ENCODE measurements at places on chromosomes 13 and 19.

DNA sequence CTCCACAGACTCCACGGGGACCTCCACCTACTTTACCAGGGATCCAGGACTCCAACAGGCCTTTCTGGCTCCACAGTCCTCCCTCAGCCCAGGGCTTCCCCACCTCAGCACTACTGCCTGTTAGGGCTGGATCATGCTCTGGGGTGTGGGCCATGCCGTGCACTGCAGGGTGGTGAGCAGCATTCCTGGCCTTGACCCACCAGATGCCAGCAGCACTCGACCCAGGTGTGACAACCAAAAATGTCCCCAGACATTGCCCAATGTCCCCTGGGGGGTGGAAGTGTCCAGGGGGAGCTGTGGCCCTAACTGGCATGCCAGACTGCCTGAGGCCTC lies 42.0 kb downstream of the EPS15L1 start:
- DNase-seq: no peak

GRCh38 chr13:106493533-106494220 lies 41.8 kb downstream of the EFNB2 start:
- no peak for DNase-seq

GRCh38 chr13:59356607-59357006 lies 807.1 kb downstream of the DIAPH3 start:
- no peak for DNase-seq

DNA sequence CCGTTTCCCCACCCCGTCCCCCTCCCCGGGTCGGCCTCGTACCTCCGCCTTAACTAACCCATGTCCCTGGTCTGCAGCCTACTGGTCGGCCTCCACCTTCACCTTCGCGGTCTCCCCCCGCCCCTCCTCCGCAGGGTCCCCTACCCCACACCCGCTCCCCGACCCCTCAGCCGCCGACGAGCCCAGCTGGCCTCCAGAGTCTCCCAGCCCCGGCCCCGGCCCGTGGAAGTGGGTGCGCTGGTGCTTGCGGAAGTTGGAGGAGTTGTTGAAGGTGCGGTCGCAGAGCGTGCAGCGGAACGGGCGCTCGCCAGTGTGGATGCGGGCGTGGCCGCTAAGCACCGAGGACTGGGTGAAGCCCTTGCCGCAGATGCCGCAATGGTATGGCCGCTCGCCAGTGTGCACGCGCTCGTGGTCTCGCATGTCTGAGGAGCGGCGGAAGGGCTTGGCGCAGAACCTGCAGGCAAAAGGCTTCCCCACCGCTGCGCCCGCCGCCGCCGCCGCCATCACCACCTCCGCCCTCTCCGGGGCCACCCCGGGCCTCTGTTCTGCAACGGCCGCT lies 2.6 kb downstream of the ZNF784 start:
- DNase-seq: no peak

- no peak for DNase-seq
These were observed 1186.1 kb downstream of the SLITRK5 start for GRCh38 chr13:88857256-88857655.

GRCh38 chr19:56110515-56111448 lies 10.3 kb downstream of the ZNF787 start:
- no peak for DNase-seq

DNA sequence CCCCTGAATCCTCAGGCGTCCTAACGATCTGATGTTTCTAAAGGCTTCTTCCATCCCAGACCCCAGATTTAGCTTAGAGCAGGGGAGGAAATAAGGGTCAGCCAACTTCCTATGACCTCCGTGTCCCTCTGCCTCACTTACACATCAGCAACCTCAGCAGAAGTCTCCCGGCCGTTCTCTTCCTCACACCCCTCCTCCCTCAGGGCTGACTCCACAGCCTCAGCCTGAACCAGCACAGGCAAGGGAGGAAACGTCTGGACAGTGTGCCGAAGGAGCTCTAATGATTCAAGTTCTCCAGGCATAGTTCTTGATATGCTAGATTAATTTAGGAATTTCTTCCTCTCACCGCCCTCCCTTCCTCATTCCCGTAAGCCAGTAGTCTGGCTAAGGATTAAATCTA lies 121.4 kb downstream of the NUFIP1 start:
- no peak for DNase-seq

DNA sequence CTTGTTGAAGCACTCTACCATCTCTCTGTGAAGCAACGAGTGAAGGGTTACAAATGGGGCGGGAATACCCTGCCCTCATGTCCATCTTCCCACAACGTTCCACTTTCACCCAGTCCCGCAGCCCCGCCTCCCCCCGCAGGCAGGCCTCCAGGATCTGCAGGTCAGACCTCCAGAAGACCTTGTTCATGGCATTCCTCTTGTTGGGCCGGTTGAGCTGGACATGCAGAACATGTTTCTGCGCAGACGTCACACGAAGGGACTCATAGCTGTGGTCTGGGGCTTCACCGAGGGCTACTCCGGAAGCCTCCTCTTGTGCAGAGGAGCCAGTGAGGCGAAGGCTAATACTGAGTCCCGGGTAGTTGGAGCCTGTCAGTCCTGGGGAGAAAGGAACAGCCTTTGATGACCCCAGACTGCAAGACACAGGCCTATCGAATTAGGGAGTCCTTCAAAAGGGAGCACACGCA lies 420 bp downstream of the ECH1 start:
- no peak for DNase-seq

- no peak for DNase-seq
These were observed 28.0 kb downstream of the CYP4F22 start for GRCh38 chr19:15536350-15536749.

All from esophagus muscularis mucosa (tissue), 4 donors.